ENCODE measurements at places on chromosomes 11 and 22.

- no peak for DNase-seq
- no peak overlapping the region for H3K4me3 ChIP-seq
- no peak overlapping the region for H3K27ac ChIP-seq
- no peaks in the 10 kb centered on the region for H3K4me1 ChIP-seq
- H3K36me3 ChIP-seq: no peaks in the 10 kb centered on the region
- H3K27me3 ChIP-seq: no peaks in the 10 kb centered on the region
Observed at GRCh38 chr11:47123094-47123493, 53.6 kb downstream of the ARFGAP2 start.

- no peak for DNase-seq
- H3K27ac ChIP-seq: no peak overlapping the region
- no peaks in the 10 kb centered on the region for H3K36me3 ChIP-seq
- H3K4me3 ChIP-seq: no peak overlapping the region
Observed at GRCh38 chr11:20594274-20595061, 4.9 kb upstream of the SLC6A5 start.

- H3K36me3 ChIP-seq: no peaks in the 10 kb centered on the region
- no peak overlapping the region for H3K4me3 ChIP-seq
- H3K27ac ChIP-seq: no peak overlapping the region
- H3K27me3 ChIP-seq: no peaks in the 10 kb centered on the region
- DNase-seq: no peak
Observed at GRCh38 chr11:25057861-25058260, 561.0 kb downstream of the LUZP2 start.

DNA sequence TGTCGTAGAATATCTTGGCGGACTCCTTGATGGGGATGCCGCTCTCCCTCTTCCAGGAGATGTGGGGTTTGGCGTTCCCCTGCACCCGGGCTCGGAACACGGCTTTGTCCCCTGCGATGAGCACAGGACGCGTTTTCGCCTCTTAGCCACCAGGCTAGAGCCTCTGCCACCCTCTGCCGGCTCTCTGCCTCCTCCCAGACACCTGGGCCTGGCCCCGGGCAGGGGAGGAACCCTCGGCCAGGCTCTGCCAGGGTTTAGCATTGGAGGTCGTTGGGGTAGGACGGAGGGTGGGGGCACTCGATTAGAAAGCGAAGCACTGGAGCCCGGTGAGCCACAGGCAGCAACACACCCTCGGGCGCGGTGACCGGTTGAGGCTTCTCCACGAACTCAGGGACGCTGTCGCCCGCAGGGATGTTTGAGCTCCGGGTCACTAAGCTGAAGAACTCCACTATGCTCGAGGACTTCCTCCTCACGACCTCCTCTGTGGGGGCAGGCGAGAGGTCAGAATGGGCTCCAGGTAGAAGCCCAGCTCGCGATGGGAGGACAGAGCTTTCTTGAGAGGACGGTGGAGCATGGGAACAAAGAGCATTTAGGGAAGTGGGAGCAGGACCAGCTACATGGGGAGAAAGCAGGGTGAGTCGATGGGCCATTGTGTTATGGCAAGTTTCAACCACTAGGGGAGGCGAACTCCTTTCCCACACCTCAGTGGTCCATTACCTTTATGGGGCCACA, 4.3 kb downstream of the IGSF22 start:
- H3K27me3 ChIP-seq: peaks cover 22% of the 10 kb centered on the region
- peaks cover 15% of the 10 kb centered on the region for H3K36me3 ChIP-seq
- peak overlapping the region; percentile 10 for H3K27ac ChIP-seq
- H3K4me1 ChIP-seq: peaks cover 16% of the 10 kb centered on the region

DNA sequence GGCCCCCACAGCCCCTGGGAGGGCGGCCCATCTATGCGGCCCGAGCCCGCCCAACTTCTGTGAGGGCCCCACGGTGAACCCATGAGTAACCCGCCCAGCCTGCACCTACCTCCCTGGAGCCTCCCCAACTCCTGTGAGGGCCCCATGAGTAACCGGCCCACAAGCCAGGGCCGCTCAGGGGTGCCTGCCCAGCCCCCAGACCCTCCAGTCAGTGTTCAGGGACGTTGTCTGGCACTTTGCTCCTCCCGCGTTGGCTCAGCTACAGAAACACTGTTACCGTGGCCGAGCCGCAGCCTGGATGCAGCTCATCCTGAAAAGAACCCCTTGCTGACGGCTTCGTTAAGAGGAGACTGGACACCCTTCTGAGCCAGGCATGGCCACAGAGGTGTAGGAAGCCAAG, 179.6 kb downstream of the BRD1 start:
- H3K27me3 ChIP-seq: peaks cover 76% of the 10 kb centered on the region
- H3K27ac ChIP-seq: no peak overlapping the region
- no peaks in the 10 kb centered on the region for H3K4me1 ChIP-seq
- H3K4me3 ChIP-seq: no peak overlapping the region
- no peak for DNase-seq

GRCh38 chr22:28544431-28544868, 135.2 kb downstream of the TTC28 start:
- no peaks in the 10 kb centered on the region for H3K4me1 ChIP-seq
- no peak overlapping the region for H3K4me3 ChIP-seq
- no peak overlapping the region for H3K27ac ChIP-seq
- peak; percentile 1 for DNase-seq

DNA sequence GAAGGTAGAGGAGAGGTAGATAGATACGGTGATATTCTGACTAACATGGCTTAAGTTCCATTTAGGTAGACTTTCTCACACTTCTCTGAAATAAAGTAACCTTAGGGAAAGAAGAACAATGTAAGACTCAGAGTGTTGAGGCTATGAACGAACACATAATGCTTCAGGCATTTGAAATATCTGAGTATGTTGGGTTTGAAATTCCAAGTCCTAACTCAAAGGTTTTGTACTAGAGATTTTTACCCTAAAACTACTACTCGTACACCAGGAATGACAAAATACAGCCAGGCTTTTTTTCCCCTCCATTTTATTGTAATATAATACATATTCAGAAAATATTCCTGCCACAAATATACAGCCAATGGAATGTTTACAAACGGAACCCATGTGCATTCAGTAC, 592.6 kb downstream of the ETS1 start:
- H3K27me3 ChIP-seq: no peaks in the 10 kb centered on the region
- no peaks in the 10 kb centered on the region for H3K4me1 ChIP-seq
- H3K4me3 ChIP-seq: no peak overlapping the region
- H3K36me3 ChIP-seq: no peaks in the 10 kb centered on the region
- no peak overlapping the region for H3K27ac ChIP-seq

DNA sequence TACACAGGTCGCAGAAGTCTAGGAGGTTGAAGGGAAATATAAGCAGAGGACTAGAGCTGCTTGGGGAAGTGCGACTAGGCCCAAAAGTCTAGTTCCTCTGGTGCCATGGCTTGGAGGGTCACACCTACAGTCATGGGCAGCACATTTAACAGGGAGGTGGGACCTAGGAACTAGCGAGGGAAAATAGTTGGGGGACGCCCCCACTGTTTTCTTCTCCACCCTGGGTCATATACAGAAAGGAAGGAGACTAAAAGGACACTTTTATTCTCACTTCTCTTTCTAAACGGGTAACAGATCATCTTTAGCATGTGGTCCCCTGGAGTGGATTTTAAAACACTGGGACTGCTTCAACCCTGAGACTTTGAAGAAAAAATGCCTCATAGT, 16.6 kb downstream of the APIP start:
- H3K27me3 ChIP-seq: no peaks in the 10 kb centered on the region
- peaks cover 6% of the 10 kb centered on the region for H3K4me1 ChIP-seq
- no peak overlapping the region for H3K4me3 ChIP-seq
- no peaks in the 10 kb centered on the region for H3K36me3 ChIP-seq

- no peaks in the 10 kb centered on the region for H3K27me3 ChIP-seq
- no peak overlapping the region for H3K4me3 ChIP-seq
- H3K36me3 ChIP-seq: no peaks in the 10 kb centered on the region
- DNase-seq: no peak
- peaks cover 9% of the 10 kb centered on the region for H3K4me1 ChIP-seq
Observed at GRCh38 chr11:95282291-95282751, 51.3 kb upstream of the SESN3 start.

DNA sequence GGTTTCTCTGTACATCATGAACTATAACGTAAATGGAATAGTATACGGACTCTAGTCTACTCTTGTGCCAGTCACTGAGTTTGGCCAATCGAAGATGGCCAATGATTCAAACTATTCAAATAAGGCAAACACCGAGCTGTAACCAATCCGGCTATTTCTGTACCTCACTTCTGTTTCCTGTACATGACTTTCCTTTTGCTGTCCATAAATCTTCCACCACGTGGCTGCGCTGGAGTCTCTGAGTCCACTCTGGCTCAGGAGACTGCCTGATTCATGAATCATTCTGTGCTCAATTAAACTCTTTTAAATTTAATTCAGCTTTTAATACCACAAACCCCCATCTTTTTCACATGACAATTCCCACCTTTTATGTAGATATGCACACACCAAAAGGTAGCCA, 1.5 kb upstream of the JAML start:
- H3K4me1 ChIP-seq: no peaks in the 10 kb centered on the region
- no peaks in the 10 kb centered on the region for H3K36me3 ChIP-seq
- no peak overlapping the region for H3K4me3 ChIP-seq
- no peaks in the 10 kb centered on the region for H3K27me3 ChIP-seq
- no peak overlapping the region for H3K27ac ChIP-seq
- DNase-seq: no peak

- no peak for DNase-seq
- H3K27ac ChIP-seq: no peak overlapping the region
- H3K4me1 ChIP-seq: no peaks in the 10 kb centered on the region
- no peak overlapping the region for H3K4me3 ChIP-seq
- peaks cover 22% of the 10 kb centered on the region for H3K27me3 ChIP-seq
Observed at GRCh38 chr11:13475091-13475490, 12.1 kb upstream of the BTBD10 start.

DNA sequence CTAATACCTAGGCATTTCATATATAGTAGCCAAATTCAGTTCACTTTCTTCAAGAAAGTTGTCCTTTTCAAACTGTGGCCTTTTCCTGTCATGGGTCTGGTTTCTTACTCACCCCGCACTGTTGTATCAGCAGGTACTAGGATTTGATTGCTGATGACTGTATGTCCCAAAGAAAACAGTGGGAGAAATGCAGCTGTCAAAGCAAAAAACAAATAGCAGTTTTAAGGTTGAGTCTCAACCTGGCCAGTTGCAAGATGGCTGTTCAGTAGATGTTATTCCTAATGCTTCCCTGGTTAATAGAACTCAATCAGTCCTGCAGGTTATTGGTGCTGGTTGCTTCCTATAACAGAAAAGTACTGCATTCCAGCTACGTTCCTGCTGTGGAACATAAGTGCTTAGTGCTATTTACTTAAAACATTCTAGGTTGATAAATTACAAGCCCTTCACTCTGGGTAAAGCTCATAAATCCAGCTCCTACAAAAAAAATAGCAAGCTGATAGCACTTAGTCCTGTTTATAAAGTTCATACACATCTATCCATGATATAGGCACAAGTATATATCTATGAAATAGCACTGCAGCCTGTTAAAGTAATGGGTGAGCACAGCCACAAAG, 26.6 kb downstream of the NF2 start:
- DNase-seq: no peak
- no peak overlapping the region for H3K27ac ChIP-seq
- H3K4me3 ChIP-seq: no peak overlapping the region
- H3K4me1 ChIP-seq: peaks cover 65% of the 10 kb centered on the region
- peaks cover 21% of the 10 kb centered on the region for H3K36me3 ChIP-seq

GRCh38 chr22:22937894-22938480, 50.4 kb downstream of the IGLL5 start:
- no peaks in the 10 kb centered on the region for H3K4me1 ChIP-seq
- H3K36me3 ChIP-seq: peaks cover 6% of the 10 kb centered on the region
- H3K27ac ChIP-seq: no peak overlapping the region
- H3K4me3 ChIP-seq: no peak overlapping the region
- no peak for DNase-seq

- no peak for DNase-seq
- H3K36me3 ChIP-seq: no peaks in the 10 kb centered on the region
- no peaks in the 10 kb centered on the region for H3K4me1 ChIP-seq
Observed at GRCh38 chr11:27002838-27003237, 8.9 kb downstream of the FIBIN start.

- no peak overlapping the region for H3K4me3 ChIP-seq
- no peak overlapping the region for H3K27ac ChIP-seq
- no peaks in the 10 kb centered on the region for H3K4me1 ChIP-seq
- peaks cover 63% of the 10 kb centered on the region for H3K36me3 ChIP-seq
- no peaks in the 10 kb centered on the region for H3K27me3 ChIP-seq
Observed at GRCh38 chr11:61413496-61413895, 16.3 kb downstream of the CPSF7 start.
